Left lobe of liver (tissue), 2 donors: ENCODE measurements at places on chromosomes 11 and 22.

- DNase-seq, result no peak
These were observed 38.2 kb downstream of the RNF141 start for GRCh38 chr11:10502770-10503169.

DNA sequence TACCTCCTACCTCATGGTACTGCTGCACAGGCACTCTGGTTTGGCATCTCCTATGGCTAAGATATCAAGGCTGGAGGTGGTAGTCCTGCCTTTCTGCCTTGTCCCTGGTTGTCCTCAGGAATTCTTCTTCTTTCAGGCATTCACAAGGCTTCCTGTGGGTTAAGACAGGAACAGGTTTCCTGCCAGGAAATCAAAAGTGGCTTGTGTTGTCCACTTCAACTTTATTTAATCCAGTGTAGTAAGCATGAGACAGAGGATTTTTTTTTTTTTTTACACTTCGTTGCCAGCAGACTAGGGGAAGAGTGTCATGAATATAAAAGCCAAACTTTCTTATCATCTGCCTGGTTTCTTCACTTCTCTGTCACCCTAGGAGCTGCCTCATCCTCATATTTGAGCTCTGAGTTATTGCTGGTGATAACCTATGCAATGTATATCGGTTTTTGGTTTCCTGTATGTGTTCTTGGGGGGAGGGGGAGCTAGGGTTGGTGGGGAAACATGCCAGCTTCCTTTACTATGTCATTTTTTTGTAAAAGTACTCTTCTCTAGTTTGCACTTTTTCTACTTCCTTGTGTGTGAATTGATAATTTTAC lies 50.2 kb downstream of the XKR3 start:
- DNase-seq, result no peak

DNA sequence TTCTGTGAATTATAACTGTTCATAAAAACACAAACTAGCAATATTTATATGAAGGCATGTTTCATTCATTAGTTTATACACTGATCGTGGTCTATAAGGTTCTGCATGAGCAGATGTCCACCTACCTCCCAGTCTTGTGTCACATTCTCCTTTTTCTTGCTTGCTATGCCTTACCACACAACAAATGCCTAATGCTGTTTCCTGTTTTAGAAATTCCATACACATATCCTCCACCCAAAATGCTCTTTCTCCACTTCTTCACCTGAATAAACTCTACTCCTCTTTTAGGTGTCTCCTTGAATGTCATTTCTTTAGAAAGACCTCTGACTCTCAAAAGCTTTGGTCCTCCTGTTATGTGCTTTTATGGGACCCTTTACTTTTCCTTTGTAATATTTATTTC lies 88.9 kb downstream of the BDNF start:
- DNase-seq, result no peak

GRCh38 chr11:92758241-92758780 lies 211.1 kb upstream of the MTNR1B start:
- DNase-seq, result no peak
